Liver (tissue), 10 donors: ENCODE measurements at places on chromosomes 1 and 21. TPM values are rescaled to one million over a fixed set of nuclear protein-coding genes. Genes with fewer than 3 reads are reported as not detected.

Gene ARHGEF19
- 0.79 TPM for total RNA-seq

Gene CELA3A
- 0.23 TPM for total RNA-seq

Gene LRRC38
- total RNA-seq = not detected

Gene LIN9
- 7.9 TPM for total RNA-seq

Gene ELOVL1
- total RNA-seq = 12.8 TPM

Gene CHIA
- total RNA-seq = not detected

Gene ANGPTL3
- 121 TPM for total RNA-seq

Gene ZMYM4
- total RNA-seq = 12.9 TPM

Gene SZT2
- 18.4 TPM for total RNA-seq

Gene SERINC2
- total RNA-seq = 4.9 TPM

Gene IL19
- total RNA-seq = not detected

Gene CD1E
- 0.25 TPM for total RNA-seq

Gene S100A11
- total RNA-seq = 10.3 TPM

Gene SMIM1
- total RNA-seq = 1.8 TPM

Gene WDR64
- total RNA-seq = 0.08 TPM

Gene DCAF8
- 199 TPM for total RNA-seq

Gene MMEL1
- total RNA-seq = not detected

Gene CHIT1
- under 0.01 TPM for total RNA-seq

Gene CAPN2
- total RNA-seq = 11.2 TPM

Gene EVA1C
- 0.47 TPM for total RNA-seq

Gene DMBX1
- not detected for total RNA-seq

Gene MYOM3
- 0.17 TPM for total RNA-seq

Gene CNN3
- total RNA-seq = 43.9 TPM

Gene ACTN2
- 0.19 TPM for total RNA-seq

Gene LRRIQ3
- total RNA-seq = 1.6 TPM

Gene CR1L
- total RNA-seq = 0.33 TPM

Gene NUP210L
- total RNA-seq = not detected

Gene IQGAP3
- total RNA-seq = 8.5 TPM

Gene SPRR2D
- not detected for total RNA-seq

Gene WNT3A
- total RNA-seq = not detected

Gene CHODL
- total RNA-seq = not detected

Gene LHX8
- total RNA-seq = not detected

Gene GOLT1A
- total RNA-seq = 24.8 TPM
